HCEC 1CT (cell line): ENCODE measurements at places on chromosomes 12 and 14.

DNA sequence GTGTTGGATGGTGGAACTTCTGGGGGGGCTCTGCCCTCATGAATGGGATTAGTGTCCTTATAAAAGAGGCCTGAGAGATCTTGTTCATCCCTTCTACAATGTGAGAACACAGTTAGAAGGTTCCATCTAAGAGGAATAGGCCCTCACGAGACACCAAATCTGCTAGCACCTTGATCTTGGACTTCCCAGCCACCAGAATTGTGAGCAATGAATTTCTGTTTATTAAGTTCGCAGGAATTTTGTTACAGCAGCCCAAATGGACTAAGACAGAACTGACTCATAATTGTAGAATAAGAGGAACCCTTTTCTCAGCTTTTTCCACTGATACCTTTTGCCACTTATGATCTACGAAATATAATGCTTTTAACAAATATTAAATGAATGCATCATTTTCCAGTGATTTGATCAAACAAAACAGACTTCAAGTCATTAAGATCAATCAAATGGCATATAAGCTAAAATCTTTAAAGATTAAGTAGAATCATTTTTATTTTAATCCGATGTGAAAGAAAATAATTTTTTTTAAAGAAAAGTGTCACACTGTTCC lies 68.2 kb downstream of the HECTD1 start:
- no peak for DNase-seq

GRCh38 chr12:105658389-105658788 lies 327.9 kb downstream of the C12orf75 start:
- DNase-seq = no peak

DNA sequence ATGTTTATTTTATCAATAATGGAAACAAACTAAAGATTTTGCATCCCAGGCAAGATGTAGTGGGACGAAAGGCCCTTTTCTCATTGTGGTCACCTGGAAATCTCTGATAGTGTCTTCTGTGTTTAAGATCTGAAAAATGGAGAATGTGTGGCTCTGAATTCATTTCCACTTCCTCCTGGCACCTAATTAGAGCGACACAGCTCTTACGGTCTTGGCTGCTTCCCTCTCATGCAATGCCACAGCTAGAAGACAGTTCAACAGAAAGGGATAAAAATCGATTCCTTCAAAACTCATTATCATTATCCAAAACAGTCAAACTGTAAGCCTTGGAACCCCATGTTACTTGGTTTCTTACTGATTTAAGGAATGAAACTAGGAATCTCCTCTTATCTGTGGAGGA lies 9.3 kb downstream of the ST8SIA1 start:
- no peak for DNase-seq

- DNase-seq = no peak
These were observed 2.0 kb downstream of the RFLNA start for GRCh38 chr12:124296916-124297351.
